Stimulated activated CD4-positive, alpha-beta T cell treated with anti-CD3 and anti-CD28 coated beads, Interleukin-15, amount 100 ng/mL, for 1 hour (primary cell): ENCODE measurements at places on chromosomes 4 and X.

GRCh38 chr4:139915037-139915436 lies 238.9 kb downstream of the MAML3 start:
- DNase-seq: no peak

DNA sequence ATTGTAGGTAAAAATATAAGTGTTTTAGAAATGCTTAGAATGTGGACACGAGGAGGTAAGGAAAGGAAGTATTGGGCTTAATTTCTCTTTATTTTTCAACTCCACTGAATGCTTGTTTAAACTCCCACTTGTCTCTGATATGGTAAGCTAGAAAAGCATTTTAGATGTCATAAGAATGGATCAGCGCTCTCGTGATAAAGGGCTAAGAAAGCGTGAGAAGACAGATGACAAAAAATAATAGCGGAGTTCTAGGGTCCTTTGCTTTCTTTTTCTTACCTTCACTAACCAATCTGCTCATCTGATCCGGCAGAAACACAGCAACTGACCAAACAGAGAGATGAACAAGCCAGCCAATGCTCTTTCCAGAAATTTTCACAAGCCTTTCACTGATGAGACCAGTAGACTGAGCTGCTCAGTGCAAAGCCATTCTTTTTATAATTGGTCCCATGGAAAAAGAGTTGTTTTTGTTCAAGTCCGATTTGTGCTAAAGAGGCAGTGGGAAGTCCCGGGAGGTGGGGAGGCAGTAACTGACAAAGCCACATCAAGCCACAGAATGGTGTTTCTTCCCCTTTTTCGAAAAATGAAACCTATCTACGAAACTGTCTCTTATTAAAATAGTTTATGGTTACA lies at the start of gene TASL:
TSS of gene TASL (minus strand) at position 405 of the 630 bp plus-strand sequence. CDS start 17,411 bp downstream, outside the sequence.
- peak; percentile 9 for DNase-seq

- DNase-seq: no peak
Observed at GRCh38 chr4:27429364-27429871, 568.8 kb downstream of the STIM2 start.

- DNase-seq: no peak
Observed at GRCh38 chrX:14594521-14594920, 65.2 kb downstream of the GLRA2 start.

DNA sequence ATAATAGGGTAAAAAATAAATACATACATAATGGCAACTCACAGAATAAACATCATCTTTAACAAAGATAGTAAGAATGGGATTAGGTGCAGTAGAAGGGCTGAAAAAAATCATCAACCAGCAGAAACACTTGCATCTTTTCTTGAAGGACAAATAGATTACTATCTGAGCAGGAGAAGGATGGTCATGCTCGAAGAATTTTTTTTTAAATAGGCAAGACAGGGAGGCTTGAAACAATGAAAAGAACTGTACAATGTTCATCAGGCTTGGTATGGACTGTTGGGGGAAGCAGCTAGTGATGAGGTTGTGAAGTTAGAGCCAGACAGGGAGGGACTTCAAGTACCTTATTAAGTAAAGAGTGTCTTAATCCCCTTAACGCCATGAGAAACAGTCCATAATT lies 167.4 kb upstream of the LDB2 start:
- DNase-seq: no peak
